ENCODE measurements at places on chromosomes 6 and 20. TPM values are rescaled to one million over a fixed set of nuclear protein-coding genes. Genes with fewer than 3 reads are reported as not detected.

The BHLHE23 gene
- total RNA-seq: not detected

The MATN4 gene
- total RNA-seq: not detected

The SLC16A10 gene
- total RNA-seq: 2.4 TPM

The PCSK2 gene
- total RNA-seq: 1.0 TPM

The PTGIS gene
- 12.2 TPM for total RNA-seq

The RSPO3 gene
- 0.59 TPM for total RNA-seq

DNA sequence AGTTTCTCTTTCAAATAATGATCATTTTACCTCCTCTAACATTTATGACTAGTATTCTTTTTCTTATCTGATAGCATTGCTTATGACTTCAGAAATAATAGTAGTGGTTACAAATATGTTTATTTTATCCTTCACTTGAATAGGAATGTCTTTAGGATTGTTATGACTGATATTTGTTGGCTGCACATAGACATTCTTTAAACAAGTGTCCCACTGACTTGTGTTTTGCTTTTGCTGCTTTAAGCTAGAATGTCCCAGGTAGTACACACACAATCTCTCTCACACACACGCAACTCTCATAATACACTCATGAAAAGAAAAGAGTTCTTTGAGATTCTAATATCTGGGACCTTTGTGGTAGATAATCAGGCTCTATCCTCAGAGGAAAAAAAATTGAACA lies 21.6 kb downstream of the KIAA1586 start:
- no peak for DNase-seq

- DNase-seq: no peak
Measured at GRCh38 chr6:156839591-156840001, 62.4 kb downstream of the ARID1B start.

DNA sequence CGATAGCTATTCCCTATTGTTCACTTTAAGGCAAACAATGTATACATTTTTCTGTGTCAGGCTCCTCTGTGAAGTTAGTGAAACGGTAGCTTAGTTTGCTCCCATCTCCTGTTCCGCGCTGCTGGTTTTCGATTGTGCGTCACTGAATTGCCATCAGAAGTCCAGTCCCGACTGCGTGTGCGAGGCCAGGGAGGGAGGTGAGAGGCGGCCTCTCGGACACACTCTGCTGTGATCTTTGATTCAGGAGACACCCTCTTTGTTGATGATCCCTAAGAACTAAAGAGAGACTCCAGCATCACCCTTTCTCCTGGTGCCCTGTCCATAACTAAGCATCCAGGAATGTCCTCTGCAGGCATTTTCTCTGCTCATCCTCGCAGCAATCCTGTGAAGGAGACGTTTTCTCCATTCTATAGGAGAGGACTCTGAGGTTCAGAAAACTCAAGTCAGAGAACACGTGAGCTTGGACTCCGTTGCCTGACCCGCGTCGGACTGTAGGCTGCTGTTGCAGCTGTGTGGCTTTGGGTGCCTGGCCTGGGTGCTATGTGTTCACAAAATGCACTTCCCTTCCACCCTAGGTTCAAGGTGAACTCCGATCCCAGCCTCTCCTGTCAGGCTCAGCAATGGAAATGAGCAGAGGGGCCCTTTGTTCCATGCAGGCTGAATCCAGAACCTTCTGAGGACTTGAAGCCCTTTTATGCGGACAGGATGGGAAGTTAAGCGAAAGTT lies 24.1 kb upstream of the UNC93A start:
- no peak for DNase-seq

DNA sequence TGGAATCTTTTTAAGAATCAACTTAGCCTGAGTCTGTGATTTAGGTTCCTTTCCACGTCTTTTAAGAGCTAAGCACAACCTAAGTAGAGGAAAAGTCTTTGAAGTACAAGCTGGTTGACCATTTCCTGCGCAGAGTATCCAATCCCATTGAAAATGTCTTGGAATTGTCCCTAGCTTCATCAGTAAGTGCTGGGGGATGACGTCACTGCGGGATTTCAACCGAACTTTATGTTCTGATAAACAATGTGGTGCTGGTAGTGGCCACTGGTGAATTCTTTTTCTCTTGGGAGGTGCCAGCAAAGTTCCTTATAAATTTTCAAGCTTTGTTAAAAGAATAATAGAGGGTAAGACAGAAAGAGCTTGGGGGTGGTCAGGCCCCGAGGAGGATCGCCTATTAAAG lies 69.2 kb downstream of the PDE7B start:
- DNase-seq: no peak
